ENCODE measurements at places on chromosomes 3 and 15.

- DNase-seq: no peak
Measured at GRCh38 chr3:9838856-9839255, 5.0 kb downstream of the RPUSD3 start.

GRCh38 chr3:122786066-122786465, 7.6 kb downstream of the HSPBAP1 start:
- DNase-seq: no peak

DNA sequence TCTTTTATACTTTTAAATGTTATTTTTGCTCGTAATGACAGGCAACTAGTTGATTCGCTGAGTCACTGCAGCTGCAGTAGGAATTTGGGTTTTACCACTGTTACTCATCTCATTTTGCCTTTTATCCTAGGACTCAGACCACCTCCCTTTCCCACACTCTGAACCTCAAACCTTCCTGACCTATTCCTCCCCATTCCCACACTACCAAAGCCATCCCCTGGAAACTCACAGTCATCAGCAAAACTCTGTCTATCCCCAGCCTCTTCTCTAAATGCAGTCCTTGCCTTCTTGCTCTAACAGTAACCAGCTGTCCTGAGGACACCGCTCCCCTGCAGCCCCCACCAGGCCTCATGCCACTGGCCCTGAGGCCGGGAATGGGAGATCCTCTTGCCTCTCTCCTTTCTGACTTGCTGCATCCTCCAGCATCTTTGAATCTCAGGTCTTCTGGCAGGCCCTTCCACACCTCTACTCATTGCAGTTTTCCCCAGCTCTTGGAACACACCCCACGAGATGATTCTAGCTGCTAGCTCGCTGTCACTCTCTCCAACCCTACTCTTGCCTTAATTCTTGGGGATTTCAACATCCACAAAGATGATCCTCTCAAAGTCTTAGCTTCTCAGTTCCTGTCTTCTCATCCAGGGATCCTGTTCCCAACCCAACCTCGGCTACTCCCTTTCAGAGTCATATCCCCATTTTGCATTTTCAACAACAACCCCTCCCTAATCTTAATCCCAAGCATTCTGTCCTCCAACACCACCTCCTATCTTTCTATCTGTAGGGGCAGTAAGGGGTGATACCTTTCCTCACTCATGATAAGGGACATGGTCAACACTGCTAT, 55.9 kb upstream of the C3orf80 start:
- DNase-seq: no peak

- no peak for DNase-seq
Measured at GRCh38 chr3:102336130-102336529, 98.7 kb upstream of the ZPLD1 start.

DNA sequence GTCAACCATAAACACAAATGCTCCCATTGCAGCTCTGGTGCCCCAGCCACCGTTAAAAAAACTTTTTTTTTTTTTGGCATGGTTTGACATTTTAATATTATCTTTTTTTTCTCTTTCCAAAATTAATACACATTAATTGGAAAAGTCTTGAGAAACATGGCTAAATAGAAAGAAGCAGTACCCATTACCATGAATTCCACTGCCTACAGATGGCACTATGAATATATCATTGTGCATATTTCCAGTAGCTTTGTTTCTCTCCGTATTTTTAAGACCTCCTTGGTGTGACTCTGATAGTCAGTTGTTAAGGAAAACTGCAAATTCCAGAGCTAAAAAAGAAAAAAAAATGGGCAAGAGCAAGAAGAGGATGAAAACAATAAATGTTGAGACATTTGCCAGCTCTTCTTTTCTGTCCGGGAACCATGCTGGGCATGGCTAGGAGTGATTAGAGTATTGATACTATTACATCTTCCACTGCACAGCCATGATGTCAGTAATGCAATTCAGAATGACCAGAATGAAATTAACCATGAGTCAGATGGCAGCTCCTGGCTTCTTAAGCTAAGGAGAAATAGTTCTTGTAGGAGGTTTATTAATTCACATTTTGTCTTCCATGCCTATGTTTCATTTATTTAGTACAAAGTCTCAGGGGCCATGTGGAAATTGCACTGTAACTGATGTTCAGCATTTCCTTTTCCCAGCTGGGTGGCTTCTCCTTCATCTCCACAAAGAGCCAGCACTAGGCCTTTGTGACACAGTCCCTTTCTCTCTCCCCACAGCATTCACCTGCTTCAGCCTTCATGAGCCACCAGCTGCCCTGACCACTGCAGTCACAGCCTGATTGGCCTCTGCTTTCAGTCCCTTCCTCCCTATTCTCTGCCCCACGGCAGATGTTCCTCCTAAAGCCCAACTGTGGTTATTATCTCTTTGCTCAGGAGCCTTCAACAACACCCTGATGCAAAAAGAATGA, 31.8 kb downstream of the SLC7A14 start:
- no peak for DNase-seq

DNA sequence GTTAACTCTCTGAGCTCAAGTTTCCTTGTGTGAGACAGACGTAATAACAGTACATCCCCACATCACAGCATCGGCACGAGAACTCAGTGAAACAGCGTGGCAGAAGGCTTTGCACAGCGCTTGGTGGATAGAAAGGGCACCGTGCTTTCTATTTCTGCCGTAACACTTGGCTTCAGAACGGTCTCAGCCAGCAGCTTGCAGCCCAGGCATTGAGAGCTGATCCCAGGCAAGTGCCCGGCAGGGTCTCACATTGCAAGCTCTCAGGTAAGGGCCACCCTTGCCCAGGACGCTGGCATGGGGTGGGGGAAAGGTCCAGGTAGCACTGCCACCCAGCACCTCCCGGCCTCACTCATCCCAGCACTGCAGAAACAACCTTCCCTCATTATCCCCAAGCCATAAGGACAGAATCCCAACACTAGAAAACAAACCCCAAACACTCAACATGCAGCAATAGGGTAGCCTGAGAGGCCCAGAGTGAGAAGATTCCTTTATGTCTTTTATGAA, 70.5 kb upstream of the ITGA11 start:
- no peak for DNase-seq

Data from CD8-positive, alpha-beta memory T cell (primary cell).